ENCODE measurements at places on chromosomes 1 and 21.
A peak's percentile ranks its signal among the peaks of the same experiment; 100 is the strongest.

- no peak for DNase-seq
These were observed 18.8 kb upstream of the ACTRT2 start for GRCh38 chr1:3002349-3003038.

GRCh38 chr1:183885142-183885735 is 80.3 kb downstream of the RGL1 start:
- no peak for DNase-seq

DNA sequence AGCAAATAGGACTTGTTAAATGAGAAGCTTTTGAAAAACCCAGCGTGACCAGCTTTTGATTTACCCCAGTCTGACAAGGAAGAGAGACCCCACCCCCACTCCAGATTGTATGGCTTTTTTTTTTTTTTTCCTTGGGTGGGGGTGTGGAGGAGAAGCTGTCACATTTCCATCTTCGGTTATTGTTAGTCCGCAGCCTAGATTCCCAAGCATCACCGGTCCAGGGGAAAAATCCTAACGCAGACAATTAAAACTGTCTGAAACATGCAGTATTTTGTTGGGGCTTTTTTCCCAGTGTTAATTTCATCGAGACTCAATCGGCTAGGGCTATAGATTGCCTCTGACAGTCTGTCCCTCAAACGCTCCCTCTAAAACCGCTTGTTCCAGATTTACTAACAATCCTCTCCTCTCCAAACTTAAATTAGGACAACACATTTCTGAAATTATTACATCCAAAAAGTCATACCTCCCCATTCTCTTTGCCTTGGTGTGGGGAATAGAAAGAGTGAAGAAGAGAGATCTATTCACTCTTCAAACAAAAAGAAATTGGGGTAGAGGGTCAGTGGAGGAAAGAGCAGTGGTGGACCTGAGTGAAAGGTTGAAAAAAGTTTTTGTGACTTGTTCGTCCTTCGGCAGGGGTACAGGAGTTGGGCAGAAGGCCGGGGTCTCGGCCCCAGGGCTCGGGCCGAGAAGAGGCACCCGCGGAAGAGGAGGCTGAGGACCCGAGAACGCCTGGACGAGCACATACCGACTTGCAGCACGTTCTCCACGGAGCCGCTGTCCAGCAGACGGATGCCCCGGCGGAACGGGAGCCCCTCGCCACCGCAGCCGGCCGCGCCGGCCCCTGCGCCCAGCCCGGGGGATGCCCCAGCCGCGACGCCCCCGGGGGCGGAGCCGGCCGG is 1.1 kb downstream of the ZSWIM5 start:
- DNase-seq: peak; percentile 66

- no peak for DNase-seq
These were observed 5.7 kb downstream of the TEX38 start for GRCh38 chr1:46677339-46677738.

DNA sequence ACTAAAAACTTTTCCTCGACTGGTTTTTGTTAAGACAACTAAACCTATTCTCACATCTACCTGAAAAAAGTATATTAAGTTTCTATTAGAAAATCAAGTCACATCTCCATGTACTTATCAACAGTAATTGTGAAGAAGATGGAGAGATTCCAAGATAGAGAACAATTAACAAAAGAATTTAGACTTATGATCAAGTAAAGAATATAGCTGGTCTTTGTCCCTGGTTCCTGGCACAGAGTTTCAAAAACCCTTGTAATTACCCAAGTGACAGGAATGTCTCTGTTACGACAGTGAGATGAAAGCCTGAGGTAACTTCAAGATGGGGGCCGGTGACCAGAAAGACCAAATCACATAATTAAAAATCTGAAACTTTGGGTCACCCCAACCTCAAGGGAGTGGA is 91.6 kb downstream of the ASH1L start:
- DNase-seq: no peak

GRCh38 chr1:221897321-221897721 is 155.4 kb upstream of the DUSP10 start:
- DNase-seq: peak; percentile 31

- DNase-seq: no peak
These were observed 104.1 kb downstream of the DTL start for GRCh38 chr1:212139526-212140135.

DNA sequence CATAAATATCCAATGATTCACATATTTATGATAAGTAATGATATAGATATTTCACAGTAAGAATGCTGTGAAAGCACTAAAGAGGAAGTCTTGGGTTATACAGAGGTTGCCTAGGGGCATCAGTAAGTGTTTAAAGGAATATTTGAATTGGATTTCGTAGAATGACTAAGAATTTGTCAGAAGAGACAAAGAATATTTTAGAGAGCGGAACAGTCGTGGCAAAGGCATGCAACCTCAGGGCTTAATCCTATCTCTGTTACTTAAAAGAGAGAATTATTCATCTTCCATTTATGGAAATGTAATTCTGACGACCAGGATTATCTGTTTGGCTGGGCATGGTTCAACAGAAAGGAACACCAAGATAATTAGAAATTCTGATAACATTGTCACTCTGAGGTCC is 171.9 kb upstream of the NR5A2 start:
- DNase-seq: no peak

DNA sequence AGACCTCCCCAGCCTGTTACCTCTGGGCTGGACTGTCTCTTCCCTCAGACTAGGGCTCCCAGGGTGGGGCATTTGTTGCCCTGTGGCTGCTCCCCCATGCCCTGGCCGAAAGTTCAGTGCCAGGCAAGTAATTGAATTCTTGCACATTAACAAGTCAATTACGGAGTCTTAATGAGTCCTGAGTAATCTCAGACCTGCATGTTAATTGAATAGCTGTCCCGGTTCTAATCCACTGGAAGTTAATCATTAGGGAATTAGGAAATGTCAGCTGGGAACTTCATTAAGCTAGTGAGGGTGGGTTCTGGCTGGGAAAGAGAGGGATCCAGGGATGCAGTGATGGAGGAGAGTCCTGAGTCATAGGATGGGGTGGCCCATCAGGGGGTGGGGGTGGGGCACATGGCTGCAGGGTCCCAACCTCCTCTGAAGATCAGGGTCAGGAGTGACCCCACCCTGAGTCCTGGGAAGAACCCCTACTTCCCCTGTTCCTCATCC is 47.1 kb upstream of the CSF3R start:
- DNase-seq: no peak

DNA sequence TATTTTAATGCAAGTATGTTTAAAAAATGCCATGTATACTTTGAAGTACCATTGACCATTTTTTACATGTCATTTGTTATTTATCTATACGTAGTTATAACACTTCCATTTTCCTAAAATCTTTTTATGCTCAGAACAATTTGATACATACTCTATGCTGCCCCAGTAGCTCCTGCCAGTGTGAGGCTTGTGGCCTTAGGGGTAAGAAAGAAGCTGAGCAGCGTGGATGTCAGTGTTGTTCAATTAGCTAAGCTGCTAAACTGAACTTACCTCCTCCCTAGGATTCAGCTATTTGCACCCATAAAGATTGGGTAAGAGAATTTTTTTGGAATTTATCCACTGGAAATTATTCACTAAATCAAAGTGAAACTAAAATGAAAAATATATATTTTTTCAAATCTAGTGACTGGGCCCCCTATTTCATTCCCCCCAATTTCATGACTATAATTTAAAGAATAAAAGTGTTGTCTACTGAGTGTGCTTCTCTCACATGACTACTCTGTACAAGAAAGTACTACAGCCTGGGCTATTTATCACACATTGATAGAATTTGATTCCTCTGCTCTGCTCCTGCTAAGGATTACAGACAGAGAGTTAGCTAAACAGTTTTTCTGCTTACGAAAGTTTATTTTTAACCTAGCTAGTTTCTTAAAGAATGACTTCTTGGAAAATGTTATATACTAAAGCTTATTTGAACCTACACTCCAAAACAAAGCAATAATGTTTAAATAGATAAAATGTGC is 1030.3 kb upstream of the ADGRL4 start:
- no peak for DNase-seq

- no peak for DNase-seq
These were observed 21.0 kb downstream of the SLC37A1 start for GRCh38 chr21:42534421-42535378.

GRCh38 chr1:54850737-54851136 is 36.3 kb downstream of the DHCR24 start:
- peak; percentile 85 for DNase-seq

DNA sequence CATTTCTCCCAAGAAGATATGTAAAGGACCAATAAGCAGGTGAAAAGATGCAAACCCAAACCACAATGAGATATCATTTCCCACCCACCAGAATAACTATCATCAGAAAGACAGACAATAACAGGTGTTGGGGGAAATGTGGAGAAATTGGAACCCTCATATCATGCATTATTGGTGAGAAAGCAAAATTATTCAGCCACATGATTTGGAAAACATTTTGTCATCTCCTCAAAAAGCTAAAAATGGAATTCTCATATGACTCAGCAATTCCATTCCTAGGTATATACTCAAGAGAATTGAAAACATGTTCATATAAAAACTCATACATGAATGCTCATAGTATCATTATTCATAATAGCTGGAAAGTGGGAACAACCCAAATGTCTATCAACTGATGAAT is 25.1 kb upstream of the RNF186 start:
- no peak for DNase-seq

DNA sequence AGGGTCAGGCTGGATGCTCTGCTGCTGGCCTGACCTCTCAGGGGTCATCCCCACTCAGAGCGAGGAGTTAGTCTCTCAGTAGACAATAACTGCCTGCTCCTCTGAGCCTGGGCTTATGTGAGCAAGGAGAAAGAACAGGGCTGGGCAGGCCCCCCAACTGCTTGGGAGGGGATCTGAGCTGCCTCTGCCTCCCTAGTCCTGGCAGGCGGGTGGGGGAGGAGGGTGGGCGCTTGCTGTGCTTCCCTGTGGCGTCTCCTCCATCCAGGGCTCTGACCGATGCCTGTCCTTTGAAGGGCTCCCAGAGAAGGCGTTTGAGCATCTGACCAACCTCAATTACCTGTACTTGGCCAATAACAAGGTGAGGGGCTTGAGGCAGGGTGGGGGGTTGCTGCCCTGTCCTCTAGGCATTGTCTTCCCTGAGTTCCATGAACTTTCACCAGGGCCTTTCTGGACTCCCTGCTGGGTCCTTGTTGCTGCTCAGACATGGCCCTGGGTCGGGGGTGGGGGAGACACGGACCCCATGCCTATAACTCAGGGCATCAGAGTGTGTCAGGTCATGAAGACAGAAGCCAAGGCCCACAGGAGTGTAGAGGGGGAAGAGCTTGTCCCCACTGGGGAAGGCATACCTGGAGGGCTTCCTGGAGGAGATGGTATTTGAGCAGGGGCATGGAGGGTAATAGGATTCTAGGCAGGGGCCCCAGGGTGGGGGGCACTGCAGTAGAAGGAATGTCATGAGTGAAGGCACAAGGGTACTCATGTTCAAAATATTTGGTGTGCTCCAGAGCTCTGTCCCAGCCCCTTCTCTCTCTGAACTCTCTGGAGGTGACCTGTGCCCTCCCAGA is 12.5 kb downstream of the PODN start:
- no peak for DNase-seq

DNA sequence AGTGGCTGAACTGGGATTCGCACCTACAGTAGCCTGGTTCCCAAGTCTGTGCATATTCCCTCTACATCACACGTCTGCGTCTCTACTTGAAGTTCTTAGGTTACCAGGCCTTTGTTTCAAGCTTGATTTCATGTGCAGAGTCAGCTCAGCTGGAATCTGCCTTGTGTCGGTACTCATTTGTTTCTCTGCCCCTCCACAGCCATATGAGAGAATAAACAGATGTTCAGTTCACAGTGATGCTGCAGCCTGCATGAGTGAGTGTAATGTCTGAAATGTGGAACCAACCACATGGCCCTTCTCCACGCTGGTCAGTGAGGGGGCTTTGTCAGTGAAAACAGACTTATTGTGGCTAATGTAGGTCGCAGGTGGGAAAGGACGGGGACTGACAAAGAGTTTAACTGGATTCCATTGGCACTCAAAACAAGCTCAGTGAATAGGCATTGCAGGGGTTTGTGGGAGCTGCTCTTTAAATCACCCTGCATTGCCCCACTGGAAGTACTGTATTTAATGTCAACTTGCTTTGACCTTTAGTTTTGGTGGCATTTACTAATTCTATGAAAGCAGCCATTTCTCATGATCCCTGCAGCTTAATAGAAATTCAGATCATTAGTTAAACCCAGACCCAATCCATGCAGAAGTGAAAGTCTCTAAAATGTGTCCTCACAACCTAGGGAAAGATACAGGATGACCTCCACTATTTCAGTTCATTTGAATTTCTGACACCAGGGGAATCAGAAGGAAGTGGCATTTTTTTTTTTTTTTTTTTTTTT is 136.4 kb upstream of the FAM78B start:
- DNase-seq: no peak

Measured in AG08396 (cell line).